ENCODE measurements at places on chromosomes 2 and 18.
A peak's percentile ranks its signal among the peaks of the same experiment; 100 is the strongest.

- no peak for DNase-seq
Observed at GRCh38 chr2:226114436-226114835, 685.2 kb downstream of the IRS1 start.

DNA sequence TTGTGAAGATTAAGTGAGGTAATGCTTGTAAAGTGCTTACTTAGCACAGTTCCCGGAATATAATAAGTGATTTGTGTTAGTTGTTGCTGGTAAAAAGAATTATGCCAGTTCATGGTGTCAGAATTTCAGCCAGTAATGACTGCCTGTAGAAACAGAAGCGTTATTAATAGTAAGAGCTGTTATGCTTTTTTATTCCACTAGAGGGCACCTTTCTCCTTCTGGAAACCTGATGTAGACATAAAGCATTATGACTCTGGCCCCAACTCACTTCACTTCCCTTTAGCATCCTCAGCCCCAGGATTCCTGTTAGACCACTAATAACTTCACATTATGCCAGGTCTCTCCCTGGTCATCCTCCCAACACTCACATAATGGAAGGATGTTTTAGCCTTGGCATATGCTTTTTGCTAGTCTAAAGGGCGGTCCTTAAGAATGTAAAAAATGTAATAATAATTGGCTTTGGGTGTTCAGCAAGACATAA, 34.9 kb downstream of the C18orf54 start:
- DNase-seq: peak; percentile 32

GRCh38 chr18:4807604-4808293, 352.6 kb upstream of the DLGAP1 start:
- no peak for DNase-seq

- no peak for DNase-seq
Observed at GRCh38 chr2:46719487-46719886, 196.1 kb downstream of the MCFD2 start.

DNA sequence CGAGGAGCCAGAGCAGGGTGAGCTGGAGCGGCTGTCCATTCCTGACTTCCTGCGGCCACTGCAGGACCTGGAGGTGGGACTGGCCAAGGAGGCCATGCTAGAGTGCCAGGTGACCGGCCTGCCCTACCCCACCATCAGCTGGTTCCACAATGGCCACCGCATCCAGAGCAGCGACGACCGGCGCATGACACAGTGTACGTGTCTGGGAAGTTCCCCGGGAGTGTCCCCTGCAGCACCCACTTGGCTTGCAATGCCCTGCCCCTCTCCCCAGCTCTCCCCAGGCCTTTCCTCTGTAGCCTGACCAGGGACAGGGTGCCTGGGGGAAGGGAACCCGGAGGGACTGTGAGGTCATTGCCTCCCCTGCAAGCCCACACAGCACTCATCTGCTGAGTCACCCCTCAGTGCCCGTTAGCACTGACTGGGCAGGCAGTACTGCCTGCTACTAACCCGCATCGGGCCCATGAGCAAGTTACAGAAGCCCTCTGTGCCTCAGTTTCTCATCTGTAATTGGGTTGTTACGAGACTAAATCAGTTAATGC, 29.4 kb upstream of the GMPPA start:
- DNase-seq: no peak

DNA sequence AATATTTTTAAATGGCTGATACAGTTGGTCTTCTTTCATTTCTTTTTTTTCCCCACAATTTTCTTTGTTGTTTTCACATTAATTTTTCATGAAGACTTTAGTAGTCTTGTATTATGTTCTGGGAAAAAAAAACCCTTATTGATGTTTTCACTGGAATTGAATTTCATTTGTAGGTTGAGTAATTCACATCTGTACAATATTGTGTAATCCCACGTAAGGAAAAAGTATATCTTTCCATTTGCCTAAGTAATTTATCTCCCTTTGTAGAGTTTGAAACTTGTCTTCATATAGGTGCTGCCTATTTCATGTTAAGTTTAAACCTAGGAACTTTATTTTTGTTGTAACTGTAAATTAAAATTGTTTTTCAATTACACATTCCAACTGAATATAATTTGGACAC, 2.0 kb downstream of the DNAJC27 start:
- no peak for DNase-seq

- peak; percentile 39 for DNase-seq
Observed at GRCh38 chr18:35458677-35459441, 38.9 kb downstream of the INO80C start.

DNA sequence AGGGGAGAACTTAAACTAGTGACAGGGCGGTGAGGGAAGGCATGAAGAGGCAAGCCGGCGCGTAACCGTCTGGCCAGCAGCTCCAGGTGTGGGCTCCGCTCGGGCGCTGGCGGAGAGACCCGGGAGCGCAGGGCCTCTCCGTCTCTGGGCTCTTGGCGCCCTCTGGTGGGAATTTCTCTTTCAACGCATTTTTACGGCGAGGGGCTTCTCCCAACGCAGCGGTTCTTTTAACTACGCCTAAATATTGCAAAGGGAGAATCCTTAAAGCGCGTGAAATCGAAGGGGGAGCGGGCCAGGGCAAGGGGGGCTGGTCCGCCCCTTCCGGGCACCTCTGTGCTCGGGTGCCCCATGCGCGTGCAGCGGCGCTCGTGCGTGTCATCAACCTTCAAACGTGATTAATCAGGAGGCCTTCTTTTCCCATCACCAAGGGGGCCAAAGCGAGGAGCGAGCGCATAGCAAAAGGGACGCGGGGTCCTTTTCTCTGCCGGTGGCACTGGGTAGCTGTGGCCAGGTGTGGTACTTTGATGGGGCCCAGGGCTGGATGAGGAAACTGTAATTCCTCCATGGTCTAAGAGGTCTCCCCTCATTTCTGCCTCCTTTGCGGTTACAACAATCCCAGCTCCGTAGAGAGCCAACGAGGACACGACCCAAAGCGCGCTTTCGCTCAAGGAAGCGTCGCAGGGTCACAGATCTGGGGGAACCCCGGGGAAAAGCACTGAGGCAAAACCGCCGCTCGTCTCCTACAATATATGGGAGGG, 762 bp upstream of the GAD1 start:
- no peak for DNase-seq

- no peak for DNase-seq
Observed at GRCh38 chr2:182020286-182021070, 34.8 kb downstream of the PPP1R1C start.

Measured in GM04504 (cell line).